SIG-M5 (cell line): ENCODE measurements at places on chromosomes 2 and 18.

- DNase-seq = no peak
Measured at GRCh38 chr2:110157153-110157793, 41.7 kb upstream of the MALL start.

- DNase-seq = no peak
Measured at GRCh38 chr2:60068755-60069154, 484.7 kb downstream of the BCL11A start.

DNA sequence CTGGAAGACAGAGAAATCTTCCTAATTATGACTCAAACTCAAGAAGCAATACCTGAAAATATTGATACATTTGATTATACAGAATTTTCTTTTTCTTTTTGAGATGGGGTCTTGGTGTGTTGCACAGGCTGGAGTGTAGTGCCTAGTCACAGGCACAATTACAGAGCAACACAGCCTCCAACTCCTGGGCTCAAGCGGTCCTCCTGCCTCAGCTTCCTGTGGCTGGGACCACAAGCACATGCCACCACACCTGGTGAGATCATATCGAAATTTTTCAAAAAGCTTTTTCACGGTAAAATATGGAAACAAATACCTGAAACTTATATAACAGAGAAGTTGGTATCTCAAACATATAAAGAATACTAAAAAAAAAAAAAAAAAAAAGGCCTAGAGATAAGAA lies 27.9 kb downstream of the TGFBRAP1 start:
- no peak for DNase-seq

- no peak for DNase-seq
Measured at GRCh38 chr2:67145851-67146250, 251.3 kb upstream of the ETAA1 start.

- DNase-seq = no peak
Measured at GRCh38 chr18:30378097-30378496, 664.4 kb downstream of the DSC3 start.

DNA sequence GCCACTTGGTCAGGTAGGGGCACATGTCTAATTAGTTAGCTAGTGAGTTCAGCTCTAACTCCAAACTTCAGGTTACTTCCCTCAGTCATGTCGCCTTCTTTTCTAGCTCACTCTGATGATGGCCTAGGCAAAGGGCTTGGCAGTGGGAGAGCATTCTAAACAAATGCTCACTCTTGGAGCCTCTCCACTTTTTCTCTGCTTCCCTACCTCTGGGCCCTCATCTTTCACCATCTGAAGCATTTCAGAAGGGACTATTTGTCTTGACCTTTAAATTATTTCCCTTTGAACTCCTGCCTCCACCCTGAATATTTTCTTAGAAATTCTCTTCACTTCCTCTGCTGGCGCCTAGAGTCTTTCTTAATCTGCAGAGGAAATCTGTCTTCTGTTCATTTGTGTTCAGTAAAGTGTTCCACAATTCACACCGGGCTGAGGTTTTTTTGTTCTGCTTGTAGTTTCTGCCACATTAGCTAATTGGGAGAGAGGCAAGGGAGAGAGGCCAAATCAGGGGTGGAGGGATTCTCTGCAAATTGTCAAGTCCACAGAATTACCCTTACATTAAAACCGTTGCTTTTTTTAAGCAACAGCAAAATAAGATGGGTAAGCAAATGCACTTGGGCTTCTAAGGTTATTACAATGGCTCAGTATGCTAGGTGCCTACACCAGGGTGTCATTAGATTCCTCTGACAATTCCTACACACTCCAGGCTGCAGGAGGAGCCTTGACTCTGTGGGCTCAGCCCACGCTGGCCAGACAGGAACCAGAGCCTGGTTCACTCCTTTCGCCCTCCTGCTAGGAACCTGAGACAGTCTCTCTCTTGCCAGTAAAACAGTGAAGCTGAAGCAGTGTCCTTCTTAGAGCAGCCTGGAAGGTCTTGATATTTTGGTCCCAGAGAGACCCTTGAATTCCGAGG lies 5.5 kb downstream of the MSGN1 start:
- no peak for DNase-seq

DNA sequence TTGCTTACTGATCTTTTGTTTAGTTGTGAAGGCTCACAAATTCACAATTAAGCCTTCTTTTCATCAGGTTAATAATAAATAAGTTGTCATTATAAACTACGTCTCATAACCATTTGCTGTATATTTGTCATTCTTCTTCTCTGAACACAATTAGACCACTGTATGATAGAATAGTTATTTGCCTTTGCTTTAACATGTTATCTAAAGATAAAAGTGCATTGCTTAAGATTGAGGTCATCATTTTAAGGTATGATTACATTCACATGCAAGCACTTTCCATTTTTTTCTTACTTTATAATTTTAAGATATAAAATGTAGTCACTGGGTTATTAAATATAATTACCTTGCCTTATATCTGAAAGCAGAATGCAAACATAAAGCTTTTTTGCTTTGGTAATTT lies 80.1 kb upstream of the GLS start:
- DNase-seq = no peak

DNA sequence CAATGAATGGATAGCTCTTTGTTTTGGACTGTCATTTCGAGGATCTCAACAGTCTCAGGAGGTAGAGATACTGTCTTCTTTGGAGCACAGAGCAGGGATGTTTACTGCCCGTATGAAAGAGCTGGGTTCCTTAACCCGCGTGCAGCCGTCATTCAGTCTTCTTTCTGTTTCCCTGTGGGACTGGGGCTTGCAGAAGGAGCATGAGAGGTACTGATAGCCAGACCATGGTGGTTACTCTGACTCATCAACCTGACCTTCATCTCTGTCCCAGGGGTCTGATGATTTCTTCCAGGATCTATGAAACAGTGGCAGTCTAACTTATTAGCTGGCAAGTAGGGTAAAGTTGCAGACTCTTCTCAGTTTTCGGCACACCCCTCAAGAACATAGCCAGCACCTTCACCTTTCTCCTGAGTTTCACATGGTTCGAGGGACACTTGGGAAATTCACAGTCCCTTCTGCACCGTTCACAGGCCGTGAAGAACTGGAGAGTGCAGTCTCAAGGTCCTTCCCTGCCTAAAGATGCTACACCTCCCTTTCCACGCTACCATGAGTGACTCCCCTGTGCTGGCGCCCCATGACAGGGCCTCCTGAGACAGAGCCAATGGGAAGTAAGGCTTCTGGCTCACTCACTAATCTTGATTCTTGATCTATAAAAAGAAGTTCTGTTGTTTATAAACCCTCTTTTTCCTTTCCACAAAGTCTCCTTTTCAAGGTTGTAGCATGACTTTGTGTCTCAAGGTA lies 226.2 kb downstream of the MC4R start:
- no peak for DNase-seq

DNA sequence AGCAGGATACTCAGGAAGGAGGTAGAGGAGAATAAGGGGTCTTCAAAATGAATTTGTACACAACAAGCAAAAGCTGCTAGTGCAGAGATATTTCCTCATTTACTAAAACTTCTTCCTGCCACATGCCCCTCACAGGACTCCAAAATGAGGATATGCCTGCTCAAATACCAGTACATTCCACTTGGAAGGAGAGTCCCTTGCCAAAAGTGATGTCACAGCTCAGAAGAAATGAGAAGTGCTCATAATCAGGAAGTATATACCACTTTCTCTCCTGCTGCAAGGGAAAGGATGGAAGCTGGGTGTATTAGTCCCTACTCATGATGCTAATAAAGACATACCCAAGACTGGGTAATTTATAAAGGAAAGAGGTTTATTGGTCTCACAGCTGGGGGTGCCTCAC lies 87.7 kb upstream of the FSHR start:
- DNase-seq = no peak

DNA sequence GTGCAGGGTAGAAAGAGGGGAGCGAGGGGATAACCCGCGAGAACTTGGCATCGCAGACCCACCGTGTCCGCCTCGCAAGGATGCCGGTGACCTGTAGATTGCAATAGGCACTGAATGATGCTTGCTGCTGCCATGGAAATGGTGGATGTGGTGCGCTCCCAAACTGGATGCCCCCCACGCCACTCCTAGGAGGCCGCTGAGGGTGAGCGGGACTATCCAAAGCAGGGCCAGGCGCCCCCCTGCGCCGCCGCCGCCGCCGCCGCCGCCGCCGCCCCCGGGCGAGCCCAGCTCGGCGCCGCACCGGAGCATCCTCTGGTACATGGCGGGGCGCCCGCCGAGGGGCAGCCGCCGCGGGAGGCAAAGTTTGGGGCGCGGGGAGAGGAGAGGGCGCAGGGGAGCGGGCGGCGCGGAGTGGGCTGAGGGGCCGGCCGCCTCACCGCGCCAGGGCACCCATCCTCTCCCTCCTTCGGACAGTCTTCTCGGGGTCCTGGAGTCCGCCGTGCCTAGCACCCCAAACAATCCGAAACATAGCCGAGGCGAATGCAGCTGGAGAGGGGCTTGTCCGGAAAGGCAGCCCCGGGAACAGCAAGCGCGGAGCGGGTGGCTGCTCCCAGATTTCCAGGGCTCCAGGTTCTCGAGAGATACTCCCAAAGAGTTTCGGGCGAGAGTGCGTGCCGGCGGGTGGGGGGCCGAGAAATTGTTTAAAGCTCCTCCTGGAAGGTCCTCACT lies 685.1 kb downstream of the NRXN1 start:
- no peak for DNase-seq

GRCh38 chr18:8858888-8859511 lies 153.6 kb downstream of the MTCL1 start:
- DNase-seq = no peak

- no peak for DNase-seq
Measured at GRCh38 chr2:98333922-98334321, 12.3 kb upstream of the CNGA3 start.

GRCh38 chr2:38037757-38038621 lies 38.0 kb downstream of the CYP1B1 start:
- no peak for DNase-seq

DNA sequence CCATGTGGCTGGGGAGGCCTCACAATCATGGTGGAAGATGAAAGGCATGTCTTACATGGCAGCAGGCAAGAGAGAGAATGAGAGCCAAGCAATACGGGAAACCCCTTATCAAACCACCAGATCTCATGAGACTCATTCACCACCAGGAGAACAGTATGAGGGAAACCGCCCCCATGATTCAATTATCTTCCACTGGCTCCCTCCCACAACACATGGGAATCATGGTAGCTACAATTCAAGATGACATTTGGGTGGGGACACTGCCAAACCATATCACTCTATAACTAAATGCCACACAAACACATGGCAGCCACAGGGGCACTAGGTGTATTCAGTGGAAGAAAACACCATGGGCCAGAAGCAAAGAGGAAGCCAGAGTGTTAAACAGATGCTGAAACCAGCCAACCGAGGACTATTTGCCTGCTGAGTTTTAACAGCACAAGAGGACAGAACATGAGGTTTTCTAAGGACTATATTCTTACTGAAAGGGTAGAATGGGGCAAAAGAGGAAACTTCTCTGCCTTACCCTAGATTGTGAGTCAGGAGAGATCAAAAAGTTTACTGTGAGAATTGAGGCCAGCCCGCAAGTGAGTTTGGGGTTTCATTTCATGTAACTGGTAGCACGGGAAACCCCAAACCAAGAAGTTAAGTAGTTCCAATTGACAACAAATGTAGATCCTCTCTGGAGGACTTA lies 49.2 kb downstream of the SIGLEC15 start:
- no peak for DNase-seq

DNA sequence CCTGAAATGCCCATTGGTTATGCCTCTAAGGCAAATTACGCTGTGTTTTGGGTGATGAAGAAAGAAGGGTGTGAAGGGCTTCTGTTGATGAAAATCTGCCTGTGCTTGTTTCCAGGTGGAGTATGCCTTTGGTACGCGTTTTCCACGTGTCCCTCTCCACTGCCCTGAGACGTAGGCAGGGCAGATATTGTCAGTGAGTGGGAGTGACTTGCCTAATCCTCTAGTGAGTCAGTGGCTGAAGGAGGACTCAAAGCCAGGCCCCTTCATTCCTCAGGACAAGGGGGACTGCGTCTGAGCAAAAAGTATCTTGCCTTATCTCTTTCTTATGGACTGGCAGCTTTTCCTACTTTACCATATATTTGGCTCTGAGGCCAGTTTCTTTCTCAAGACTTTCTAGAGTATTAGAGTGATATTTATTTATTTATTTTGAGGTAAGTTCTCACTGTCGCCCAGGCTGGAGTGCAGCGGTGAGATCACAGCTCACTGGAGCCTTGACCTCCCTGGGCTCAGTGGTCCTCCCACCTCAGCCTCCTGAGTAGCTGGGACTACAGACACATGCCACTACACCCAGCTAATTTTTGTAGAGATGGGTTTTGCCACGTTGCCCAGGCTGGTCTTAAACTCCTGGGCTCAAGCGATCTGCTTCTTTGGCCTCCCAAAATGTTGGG lies 10.2 kb downstream of the RALB start:
- DNase-seq = no peak

- no peak for DNase-seq
Measured at GRCh38 chr2:159797543-159798375, at the start of gene CD302. TSS of gene CD302 (minus strand) at chr2:159798208. CDS start at chr2:159798198, 10 bp downstream.

GRCh38 chr2:144670080-144670479 lies 150.2 kb upstream of the ZEB2 start:
- no peak for DNase-seq

GRCh38 chr2:199997296-199997695 lies 41.9 kb downstream of the MAIP1 start:
- DNase-seq = no peak

DNA sequence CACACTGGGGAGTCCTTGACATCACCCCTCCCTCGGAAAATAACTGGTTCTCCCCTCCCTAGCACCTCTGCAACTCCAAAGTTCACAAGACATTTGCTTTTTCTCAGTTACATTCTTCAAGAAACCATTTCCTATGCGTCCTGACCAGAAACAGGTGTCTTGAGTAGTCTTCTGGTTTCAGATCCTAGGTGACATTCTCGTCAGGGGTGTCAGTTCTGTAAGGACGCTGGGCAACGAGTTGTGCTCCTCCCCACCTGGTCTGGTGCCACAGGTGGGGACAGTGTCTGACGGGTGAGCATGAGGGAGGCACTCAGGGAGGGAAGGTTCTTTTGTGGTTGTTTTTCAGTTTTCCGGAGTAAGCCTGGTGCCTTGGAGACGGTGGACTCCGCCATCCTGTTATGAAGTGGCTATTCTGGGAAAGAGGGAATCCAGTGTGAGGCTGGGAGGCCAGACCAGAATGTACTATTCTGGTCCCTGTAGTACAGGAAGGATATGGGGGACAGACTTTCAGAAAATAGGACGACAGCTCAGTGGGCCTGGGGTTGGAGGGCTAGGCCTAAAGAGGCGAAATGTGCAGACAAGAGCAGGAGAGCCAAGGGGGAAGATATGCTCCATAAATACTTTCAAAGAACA lies 50.6 kb downstream of the EPAS1 start:
- DNase-seq = no peak

- no peak for DNase-seq
Measured at GRCh38 chr18:51867767-51868166, 472.2 kb upstream of the DCC start.

GRCh38 chr18:32730620-32731091 lies 42.2 kb downstream of the KLHL14 start:
- no peak for DNase-seq

GRCh38 chr2:26614216-26615138 lies 26.7 kb downstream of the CIB4 start:
- DNase-seq = no peak

GRCh38 chr18:71242981-71243380 lies 954.1 kb downstream of the SOCS6 start:
- DNase-seq = no peak

- DNase-seq = no peak
Measured at GRCh38 chr2:237509151-237509550, 22.1 kb downstream of the MLPH start.
